ENCODE measurements at places on chromosomes 5 and 9.

- no peak for DNase-seq
Observed at GRCh38 chr5:91140657-91141056, 242.5 kb downstream of the ARRDC3 start.

- no peak for DNase-seq
Observed at GRCh38 chr5:178349075-178349511, 116.5 kb upstream of the PHYKPL start.

DNA sequence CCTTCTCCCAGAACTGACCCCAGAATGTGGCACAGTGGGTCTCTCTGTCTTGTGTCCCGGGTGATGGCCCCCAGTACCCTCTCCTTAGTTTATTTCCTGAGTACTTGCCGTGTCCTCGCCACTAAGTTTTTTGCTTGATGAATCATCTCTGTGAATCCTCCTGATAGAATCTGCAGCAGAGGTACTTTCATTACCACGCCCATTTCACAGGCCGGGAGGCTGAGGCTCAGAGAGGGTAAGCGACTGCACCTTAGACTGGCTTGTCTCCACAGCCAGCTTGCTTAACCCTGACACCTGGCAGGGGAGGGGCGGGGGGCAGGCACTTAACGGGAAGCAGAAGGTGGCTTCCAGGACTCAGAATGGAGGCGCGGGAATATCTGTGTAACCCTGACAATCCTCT is 7.9 kb upstream of the IER5L start:
- DNase-seq, result no peak

DNA sequence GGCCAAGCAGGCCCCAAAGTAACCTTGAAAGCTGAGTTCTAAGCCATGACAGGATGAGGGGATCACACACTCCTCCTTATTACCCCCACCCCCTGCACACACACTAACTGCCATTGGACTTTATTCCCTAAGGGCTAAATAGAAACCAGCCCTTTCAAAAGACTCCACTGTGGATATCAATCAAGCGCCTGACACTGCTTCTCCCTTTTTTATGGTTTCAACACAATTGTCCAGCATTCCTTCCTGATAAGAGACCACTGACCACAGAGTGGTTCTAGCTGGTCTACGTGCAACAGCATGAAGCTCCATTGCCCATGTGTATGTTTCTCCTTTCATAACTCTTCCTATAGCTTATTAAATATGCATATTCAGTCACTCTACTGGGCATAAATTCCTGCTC is 34.7 kb downstream of the PAEP start:
- no peak for DNase-seq

DNA sequence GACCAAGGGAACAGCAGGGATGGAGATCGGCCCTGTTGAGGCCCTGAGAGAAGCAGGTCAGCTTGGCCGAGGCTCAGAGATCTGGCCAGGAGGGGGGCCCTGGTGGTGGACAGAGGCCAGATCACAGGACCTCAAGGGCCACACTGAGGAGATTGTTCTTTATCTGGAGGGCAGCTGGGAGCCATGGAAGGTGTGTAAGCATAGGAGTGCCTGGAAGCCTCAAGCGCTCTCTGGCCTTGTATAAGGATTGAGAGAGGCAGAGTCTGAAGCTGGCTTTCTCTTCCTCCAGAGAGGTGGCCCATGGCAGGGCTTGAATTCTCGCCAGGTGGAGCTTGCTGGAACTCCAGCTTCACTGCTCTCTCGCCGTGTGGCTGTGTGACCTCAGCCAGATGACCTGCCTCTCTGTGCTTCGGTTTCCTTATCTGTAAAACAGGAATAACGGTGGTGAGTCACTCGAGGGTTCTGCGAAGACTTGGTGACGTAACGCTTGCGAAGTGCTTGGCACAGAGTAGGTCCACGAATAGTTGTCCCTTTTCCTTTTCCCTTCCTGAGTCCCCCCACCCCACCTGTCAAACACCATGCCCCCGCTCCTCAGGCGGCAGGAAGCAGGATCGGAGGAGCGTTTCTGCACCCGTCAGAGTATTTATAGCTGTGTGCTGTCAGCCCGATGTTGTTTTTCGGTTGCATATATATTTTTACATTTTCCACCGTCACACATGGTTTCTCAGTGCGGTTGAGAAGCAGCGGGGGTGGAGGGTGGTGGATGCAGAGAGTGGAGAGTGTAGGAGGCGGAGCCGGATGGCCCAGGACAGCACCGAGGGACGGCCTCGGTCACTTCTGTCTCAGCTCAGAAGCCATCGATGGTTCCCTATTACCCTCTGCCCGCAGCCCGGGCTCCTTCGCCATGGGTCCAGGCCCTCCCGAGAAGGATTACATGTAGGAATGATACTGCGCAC is 17.0 kb upstream of the CRB2 start:
- no peak for DNase-seq

- DNase-seq, result no peak
Observed at GRCh38 chr9:86500031-86500430, 145.8 kb upstream of the TUT7 start.

DNA sequence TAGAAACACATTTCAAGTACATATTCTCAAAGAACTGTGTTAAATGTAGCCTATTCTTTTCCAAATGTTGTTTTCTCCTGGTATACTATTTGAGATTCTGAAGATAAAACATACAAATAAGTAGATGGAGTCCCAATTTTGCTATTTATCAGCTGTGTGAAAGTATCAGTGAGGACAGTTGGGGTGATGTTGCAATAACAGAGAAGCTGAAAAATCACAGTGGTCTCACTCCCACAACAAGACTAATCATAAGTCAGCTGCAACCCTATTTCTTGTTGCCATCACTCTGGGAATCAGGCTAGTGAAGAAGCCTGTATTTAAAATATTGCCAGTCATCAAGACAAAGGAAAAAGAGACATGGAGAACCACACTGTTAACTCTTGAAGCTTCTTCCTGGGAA is 25.9 kb upstream of the LURAP1L start:
- no peak for DNase-seq

GRCh38 chr9:90165281-90165680 is 477.3 kb downstream of the DIRAS2 start:
- DNase-seq, result no peak

DNA sequence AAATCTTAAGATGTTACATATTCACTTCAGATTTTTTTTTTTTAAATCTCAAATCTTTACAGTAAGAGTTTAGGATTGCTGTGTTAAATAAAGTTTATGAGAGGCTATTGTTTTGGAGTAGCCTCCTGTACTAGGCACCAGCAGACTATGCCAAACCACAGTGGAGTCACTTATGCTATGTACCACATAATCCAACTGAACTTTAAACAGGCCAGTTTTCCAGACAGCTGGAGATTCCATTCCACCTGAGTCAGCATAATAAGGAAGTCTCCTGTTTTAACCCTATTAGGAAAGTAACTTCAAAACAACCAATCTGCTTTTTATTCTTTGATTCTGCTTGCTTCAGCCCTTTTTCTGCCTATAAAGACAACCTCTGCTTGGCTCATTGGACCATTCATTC is 205.2 kb downstream of the CSNK1G3 start:
- DNase-seq, result no peak

GRCh38 chr5:143195491-143195890 is 208.0 kb downstream of the NR3C1 start:
- no peak for DNase-seq

DNA sequence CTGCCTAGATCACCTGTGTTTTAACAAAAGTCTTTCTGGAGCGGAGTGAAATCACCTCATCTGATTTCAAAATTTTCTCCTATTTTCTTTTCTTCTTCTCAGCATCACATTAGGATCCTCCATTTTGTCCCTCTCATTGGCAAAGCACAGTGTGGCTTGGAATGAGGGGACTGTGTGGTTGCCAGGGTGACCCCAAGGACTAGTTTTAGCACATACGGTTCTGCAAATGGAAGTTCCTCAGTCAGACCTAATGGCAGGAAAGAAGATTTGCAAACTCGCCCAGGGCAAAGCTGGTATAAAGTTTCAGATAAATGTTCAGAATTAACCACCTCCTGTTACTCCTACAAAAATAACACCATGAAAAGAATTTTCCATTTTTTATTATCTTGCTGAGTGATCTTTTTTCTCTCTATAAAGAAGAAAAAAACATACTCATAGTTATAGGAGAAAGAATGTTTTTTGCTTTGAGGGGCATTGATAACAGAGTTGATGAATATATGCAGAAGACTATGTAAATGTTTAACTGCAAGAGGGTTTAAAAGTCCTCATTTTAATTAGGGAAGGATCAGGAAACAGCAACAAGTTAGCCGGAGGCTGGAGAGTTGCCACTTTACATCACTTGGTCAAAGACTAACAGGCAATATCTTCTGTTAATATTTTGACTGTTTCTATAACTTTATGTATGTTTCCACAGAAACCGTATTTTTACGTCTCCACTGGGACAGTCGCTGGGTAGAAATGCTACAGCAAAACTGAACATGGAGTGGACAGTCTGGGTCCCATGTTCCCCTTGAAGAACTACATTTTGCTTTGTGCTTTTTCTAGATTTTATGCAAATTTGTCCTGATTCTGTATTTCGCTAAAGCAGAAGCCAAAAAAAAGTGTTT is 257.8 kb downstream of the NR2F1-AS1 start:
- no peak for DNase-seq

GRCh38 chr5:131382407-131383395 is 118.8 kb downstream of the CDC42SE2 start:
- peak; percentile 11 for DNase-seq

DNA sequence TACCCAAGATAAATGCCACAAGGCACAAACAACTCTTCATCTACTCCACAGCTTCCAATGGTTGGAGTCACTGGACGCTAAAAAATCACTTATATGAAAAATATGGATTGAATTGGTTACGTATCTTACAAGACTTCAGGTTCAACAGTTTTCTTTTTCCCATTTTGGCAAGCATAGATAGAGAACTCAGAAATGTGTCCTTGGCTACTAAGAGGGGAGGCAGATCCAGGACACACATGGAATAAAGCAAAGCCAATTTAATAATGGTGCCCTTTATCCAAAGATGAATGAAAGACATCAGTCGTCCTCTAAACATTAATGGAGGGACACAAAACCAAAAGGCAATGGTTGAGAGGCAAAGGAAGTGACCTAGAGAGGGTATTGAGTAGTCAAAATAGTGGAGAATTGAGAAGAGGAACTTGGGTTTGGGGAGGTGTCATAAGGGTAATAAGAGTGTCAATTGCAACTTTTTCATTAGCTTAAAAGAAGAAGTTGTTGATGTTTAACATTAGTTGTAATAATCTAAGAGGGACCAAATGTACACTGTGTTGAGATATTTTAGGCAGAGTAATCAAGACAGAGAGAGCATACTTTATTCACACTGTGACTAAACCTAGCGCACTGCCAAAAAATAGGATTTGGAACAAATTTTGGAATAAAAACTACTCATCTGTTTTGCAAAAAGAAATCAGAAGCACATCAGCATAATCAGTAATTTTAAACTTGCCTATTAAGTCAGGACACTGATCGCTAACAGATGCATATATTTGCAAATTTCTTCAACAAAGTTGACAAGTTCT is 308.2 kb downstream of the ARL15 start:
- DNase-seq, result no peak

- no peak for DNase-seq
Observed at GRCh38 chr5:77155179-77155785, 55.2 kb upstream of the PDE8B start.

DNA sequence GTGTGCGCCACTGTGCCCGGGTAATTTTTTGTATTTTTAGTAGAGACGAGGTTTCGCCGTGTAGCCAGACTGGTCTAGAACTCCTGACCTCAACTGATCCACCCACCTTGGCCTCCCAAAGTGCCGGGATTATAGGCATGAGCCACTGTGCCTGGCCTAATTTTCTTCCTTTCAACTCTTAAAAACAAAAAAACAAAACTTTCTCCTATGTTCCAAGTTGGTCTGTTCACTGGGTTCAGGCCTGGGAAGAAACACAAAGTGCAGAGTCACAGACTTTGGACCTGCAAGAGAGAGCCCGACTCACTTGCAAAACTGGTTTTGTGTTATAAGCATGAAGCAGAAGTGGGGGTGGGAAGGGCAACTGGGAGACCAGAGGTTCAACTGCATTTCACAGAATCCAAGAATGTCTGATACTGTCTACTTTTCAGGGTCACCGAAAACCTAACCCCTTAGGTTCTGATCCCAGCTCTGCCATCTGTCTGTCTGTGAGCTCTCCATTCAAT is 5.2 kb upstream of the HDHD3 start:
- no peak for DNase-seq

DNA sequence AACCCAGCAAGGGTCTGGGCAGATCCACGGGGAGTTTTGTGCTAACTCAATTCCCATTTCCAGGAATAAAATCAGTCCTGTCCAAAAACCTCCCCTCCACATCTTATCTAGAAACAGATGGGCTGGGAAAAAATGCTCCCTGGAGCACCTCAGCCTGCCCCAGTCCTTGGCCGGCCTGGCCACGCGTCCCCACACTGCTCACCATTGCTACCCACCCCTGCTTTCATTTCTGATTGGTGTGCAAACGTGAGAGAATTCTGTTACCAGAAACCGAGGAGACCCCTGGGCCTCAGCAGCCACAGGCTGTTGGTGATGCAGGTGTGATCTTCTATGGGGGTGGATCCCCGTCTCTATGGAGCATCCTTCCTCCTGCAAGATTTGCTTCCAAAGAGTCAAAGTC is 38.0 kb upstream of the OLFM1 start:
- no peak for DNase-seq

- no peak for DNase-seq
Observed at GRCh38 chr5:6206501-6206900, 171.8 kb downstream of the MED10 start.

- DNase-seq, result no peak
Observed at GRCh38 chr5:172827841-172828240, 6.2 kb upstream of the ERGIC1 start.

DNA sequence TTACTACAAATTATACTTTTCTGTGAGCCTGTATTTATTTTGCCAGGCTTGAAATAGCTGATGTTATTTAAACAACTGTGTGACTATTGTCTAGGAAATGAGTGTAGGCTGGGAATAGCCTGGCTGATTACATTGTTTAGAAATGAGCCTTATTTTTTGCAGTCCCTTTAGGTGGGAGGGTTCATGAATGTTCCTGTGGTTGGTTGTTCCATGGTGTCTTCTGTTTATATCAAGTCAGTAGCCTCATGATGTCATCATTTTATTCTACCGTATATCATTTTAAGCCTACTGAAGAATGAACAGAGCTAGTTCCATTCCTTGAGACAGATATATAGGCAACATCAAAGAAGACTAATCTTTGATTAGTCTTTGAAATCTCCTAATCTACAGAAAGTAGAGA is 53.1 kb downstream of the MAP1B start:
- no peak for DNase-seq

DNA sequence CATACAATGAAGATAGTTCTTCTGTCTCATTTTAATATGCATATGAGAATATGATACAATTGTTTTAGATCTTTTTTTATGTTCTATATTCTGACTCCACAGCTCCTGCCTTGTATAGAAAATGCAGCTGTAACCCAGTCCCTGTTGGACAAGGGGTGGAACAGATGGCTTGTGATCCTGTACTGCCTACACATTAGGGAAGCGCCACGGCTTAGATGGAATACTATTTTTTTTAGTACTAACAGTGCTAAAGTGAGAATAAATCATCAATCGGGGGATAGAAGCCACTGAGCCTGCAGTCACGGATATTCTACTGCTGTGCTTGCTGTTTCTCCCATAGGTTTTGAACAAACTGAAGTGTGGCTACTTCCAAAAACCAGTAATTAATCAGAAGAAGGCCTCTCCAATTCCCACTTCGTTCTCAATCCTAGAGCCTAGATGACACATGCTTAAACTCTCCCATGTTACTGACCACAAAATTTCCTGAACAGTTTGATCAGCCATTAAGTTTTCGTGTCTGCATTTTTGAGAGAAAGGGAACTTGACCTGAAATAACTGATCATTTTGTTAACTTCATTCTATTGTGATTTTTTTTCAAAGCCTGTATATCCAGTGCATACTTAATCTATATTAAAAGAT is 150.3 kb downstream of the CDH18 start:
- no peak for DNase-seq

GRCh38 chr5:103774721-103775120 is 212.1 kb upstream of the NUDT12 start:
- no peak for DNase-seq
